ENCODE measurements at places on chromosomes 12 and 14.

DNA sequence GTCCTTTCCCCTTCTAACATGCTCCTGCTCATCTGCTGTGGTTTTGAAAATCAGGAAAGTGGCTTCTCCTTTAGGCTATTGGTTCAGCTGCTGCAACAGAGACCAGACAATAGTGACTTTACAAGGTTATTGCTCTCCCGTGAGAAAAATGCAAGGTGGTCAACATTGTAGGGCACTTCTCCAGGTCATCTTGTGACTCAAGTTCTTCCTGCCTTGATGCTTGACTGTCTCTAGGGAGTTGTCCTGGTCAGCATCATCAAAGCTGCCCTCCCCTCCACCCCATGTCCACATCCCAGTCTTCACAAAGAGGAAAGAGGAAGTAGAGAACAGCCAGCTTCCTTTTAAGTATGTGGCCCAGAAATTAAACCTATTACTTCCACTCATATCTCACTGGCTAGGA, 3.9 kb upstream of the TMEM63C start:
- DNase-seq: no peak

DNA sequence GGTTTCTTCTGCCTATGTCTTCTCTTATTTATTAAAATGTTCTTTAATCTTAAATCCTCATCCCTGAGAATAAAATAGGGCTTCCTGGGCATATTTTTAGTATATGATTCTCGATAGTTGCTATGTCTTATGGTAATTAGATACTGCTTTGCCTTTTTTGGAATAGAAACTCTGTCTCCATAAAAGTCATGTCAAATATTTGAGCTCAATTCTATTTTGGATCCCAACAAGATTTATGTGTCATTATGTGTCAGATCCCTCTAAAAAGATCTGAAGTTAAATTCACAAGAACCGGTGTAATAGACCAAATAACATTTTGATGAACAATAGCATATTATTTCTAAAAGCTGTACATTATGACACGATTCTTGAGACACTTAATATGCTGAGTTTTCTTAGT, 312.5 kb upstream of the PDE3A start:
- DNase-seq: no peak

DNA sequence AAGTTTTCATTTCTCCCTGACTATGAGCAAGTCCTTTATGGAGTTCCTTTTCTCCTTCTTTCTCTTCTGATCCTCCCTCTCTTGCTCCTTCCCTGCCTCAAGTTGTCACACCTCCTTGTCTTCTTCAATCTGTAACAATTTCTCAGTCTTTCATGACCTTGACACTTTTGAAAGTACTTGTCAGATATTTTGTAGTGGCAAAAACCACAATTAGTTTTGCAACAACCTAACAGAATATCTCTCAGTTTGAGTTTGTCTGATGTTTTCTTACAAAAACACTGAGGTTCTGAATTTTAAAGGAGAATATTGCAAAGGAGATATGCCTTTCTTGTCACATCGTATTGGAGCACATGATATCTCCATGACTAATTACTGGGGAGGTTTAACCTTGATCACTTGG, 4.1 kb upstream of the CRADD start:
- no peak for DNase-seq

- DNase-seq: no peak
Measured at GRCh38 chr12:127241072-127241817, 1025.7 kb upstream of the TMEM132C start.

- no peak for DNase-seq
Measured at GRCh38 chr14:80956922-80957321, 1.5 kb downstream of the TSHR start.

DNA sequence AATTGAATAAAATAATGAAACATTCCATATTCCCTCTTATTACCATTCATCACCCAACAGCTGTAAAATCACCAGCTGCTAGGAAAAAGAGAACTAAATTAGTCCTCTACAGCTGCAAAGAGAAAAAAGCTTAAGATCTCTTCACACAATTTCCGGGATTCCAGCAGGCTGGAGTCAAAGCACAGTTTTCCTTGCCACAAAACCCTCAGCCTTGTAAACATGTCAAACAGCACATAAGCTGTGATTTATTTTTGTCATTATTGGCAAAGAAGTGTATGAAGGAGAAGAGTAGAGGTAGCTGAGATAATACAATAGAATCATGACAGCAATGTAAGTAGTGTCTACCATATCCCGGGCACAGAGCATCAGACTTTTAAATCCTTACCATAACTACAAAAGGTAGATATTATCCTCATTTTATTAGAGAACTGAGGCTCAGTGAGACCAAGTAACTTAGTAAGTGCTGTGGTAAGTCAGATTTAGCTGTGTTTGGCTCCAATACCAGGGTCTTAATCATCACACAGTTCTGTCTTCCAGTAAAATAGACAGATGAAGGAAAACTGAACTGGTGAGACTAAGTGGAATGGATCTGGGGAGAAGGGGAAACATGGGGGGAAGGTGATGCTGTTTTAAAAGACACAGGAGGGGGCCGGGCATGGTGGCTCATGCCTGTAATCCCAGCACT, 57.3 kb downstream of the NTN4 start:
- DNase-seq: peak; percentile 50

DNA sequence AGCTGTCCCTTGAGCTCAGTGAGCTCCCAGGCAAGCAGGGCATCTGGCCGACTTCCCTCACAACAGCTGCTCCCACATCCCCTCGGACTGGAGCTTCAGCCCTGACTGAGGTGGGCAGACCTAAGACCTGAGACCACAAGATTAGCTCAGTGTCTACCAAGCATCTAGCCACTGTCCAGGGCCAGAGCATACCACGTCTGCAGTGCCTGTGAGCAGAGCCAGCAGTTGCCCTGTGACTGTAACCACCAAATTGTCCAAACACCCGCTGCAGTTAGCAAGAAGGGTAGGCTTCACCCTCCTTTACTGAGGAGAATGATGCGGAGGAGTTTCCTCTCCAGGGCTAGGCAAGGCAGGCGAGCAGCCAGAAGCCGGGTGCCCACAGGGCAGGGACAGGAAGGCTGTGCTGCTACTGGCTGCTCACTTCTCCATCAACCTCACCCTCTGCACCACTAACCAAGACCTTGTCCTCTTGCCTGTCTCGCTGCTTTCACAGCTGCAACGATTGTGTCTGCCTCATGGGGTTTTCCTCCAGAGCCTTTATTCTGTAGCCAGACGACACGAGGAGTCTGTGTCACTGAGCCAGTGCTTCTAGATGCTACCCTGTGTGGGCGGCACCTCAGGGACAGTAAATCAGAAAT, 53.9 kb downstream of the ANAPC7 start:
- DNase-seq: no peak

DNA sequence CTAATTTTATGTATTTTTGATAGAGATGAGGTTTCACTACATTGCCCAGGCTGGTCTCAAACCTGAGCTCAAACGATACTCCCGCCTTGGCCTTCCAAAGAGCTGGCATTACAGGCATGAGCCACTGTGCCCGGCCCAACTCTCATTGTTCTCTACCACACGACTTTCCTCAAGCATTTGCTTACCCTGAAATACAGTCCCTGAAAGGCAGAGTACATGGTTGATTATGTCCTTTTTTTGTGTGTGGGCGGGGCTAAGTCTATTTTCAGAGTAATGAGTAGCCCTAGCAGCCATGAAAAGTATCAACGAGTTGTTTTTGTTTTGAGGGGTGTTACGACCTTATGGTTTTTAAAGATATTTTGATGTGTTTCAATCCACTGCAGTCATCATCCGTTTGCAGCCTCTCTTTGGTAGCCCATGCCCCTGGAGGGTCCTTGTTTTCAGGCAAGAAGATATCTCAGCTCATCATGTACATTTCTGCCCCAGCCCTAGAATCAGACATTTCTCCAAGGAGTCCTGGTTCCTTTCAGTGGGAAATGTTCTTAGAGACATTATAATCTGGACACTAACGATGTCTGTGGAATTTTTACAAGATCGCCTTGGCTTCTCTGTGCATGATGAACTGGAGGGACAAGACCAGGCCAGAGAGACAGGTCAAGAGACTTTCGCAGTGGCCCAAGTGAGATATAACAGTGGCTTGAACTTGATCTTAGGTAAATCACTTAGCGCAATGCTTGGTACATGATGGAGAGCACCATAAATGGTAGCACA, 8.7 kb downstream of the ACACB start:
- DNase-seq: no peak

DNA sequence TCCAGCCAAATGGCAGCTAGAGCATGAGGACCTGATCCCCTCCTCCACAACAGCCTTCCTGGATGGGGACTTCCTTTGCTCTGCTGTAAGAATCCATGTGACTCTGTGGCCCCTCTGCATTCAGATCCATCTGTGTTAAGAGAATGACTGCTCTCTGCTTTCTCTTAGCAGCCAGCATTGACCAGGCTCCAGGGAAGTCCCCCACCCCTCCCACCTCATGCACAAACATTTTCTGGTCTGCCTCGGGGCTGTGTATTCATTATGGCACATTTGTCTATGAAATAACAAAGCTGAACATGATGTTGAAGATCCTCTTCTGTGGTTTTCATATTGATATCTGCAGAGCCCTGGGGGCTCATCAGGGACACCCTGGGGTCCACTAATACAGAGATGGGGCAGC, 201.7 kb downstream of the NUAK1 start:
- no peak for DNase-seq

GRCh38 chr12:62738105-62738504, 196.8 kb downstream of the PPM1H start:
- no peak for DNase-seq

- no peak for DNase-seq
Measured at GRCh38 chr12:98022961-98023360, 492.4 kb upstream of the TMPO start.

DNA sequence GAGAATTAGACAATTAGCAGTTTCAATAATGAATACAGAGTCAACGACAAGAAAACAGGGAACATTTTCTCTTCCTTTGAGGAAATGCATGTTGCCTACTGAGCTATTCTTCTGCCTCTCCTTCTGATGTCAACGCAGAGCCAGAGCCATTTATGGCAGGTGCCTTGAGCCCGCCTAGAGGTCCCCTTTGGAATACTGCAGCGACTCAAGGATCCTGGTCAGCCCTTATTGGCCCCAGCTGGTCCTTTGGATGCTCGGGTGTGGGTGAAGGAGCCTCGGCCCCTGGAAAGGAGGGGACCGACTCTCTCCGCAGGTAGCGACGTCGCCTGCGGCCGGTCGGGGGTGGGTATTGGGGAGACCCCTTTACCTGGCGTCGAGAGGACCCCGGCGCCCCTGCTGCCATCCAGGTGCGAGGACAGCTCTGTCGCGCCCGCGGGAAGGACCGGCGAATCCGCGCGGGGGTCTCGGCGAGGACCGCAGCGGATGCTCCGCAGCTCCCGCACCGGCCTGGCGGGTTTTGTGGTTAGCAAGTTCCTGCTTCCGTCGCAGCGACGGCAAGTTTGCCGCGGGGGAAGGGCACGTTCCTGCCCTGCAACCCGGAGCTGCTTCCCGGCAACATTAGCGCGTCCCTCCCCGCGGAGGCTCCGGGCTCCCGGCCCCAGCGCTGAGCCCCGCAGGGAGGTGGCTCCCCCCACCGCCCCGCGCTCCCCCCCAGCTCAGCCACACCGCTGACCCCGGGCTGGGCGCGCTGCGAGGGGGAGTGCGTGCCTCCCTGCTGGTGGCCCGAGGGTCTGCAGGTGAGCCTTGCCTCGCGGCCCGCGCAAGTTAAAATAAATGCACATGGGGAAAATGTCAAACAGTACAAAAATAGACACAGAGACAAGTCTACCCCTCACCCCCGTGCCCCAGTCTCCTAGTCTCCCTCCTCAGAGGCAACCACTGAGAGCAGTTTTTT, at the start of gene MANSC1:
Gene MANSC1 (minus strand): TSS at position 532 of the 955 bp plus-strand sequence. CDS start 6,928 bp downstream, outside the sequence.
- DNase-seq: peak; percentile 27

DNA sequence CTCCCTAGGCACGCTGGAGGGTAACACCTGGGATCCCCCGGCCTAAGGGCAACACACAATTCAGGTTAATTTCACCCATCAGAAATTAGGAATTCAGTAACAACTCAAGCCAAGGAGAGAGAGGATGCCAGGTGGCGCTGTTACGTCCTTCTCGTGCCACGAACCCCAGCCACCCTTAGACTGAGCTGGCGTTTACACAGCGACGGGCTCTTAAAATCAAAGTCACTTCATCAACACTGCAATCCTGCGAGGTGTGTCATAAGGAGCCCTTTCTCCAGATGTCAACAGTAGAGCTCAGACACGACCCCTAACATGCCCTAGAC, 110.6 kb upstream of the TMEM132D start:
- no peak for DNase-seq

DNA sequence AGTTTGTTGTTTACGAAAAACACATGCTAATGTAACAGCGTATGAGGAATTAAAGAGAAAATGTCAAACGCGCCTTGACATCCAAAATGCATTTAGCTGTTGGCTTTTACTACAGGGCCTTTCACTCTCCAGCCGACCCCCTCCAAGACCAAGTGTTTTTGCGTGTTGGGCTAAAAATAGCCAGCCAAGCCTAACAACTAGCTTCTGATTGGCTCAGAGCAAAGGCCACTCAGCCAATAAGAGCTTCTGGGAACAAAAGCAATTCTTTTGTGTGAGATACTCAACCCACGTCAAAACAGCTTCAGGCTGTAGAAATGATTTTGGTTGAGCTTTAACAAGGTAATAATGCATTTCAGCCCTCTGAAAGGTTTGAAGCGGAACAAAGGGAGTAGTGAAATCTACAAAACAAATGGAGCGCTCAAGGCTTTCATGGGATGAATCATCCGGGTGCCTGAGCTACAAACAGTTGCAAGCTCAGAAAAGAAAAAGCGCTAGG, 198.7 kb upstream of the DCN start:
- peak; percentile 98 for DNase-seq

All from skin of body (tissue), 3 donors.